Activated T-helper 1 cell treated with anti-CD3 and anti-CD28 coated beads, Interleukin-12 subunit alpha, Interleukin-12 subunit beta, Interleukin-2, Interleukin-4 antibody, amounts not matched to agents 30 ng/mL and 10 ng/mL and 1 ng/mL, durations not matched to agents 14 hours and 24 hours and 36 hours (primary cell): ENCODE measurements at places on chromosomes 7 and 10. TPM values are rescaled to one million over a fixed set of nuclear protein-coding genes. Genes with fewer than 3 reads are reported as not detected.

The WDR86 gene
- not detected in 2 replicates for total RNA-seq

GRCh38 chr7:155551785-155552611, 5.6 kb upstream of the CNPY1 start:
- DNase-seq = no peak

- DNase-seq = no peak
Measured at GRCh38 chr7:4472728-4473127, 209.4 kb upstream of the FOXK1 start.

DNA sequence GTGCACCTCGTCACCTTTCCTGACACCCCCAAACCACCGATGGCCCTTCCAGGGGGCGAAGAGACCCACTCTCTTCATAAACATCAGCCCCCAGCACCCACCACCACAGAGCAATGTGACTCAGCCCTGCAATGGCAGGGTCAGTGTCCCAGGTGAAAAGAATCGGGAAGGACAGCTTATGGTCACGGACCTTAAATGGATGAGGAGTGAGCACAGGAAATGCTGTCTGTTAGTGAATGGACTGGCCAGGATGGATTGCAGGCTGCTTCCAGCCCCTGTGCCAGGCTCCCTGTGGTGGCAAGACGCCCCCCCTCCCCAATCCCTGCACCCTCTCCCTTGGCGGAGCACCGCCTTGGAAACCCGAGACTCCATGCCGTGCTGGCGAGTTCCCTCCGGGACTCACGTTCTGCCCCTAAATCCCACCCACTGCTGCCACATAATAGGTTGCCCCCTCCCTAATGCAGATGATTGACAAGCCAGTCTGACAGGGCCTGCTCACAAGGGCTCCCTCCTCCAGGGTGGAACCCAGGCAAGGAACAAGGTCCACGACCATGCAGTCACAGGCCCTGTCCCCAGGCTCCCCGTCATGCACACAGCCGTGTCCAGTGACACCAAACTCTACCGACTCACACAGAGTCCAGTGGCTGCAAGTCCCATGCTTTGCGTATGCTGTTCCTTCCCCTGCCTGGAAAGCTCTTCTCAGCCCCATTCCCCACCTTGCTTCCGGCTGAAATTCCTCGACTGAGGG, 7.3 kb downstream of the ASB13 start:
- DNase-seq = no peak

DNA sequence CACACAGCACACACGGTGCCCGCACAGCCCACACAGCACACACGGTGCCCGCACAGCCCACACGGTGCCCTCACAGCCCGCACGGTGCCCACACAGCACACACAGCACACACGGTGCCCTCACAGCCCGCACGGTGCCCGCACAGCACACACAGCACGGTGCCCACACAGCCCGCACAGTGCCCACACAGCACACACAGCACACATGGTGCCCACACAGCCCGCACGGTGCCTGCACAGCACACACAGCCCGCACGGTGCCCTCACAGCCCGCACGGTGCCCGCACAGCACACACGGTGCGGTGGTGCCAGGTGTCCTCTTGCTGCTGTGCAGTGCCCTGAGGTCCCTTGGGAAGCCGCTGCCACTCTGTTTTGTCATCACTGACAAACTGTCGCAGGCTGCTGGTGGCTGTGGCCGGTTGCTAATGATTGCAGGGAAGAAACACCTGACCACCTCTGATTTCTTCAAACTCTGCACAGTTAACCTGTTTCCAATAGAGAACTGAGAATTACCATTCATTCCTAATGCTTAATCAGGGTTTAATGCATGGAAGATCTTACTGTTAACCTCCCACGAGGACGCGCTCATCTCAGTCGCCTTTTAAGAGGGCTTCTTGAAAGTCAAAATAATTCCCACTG, 66.9 kb downstream of the GLRX3 start:
- no peak for DNase-seq

The KIAA1217 gene
- total RNA-seq = 6.2 and 6.4 TPM in 2 replicates

- DNase-seq = no peak
Measured at GRCh38 chr10:7260412-7260900, 150.4 kb downstream of the SFMBT2 start.

The TMEM254 gene
- total RNA-seq = 10.8 and 12.4 TPM in 2 replicates

The FAM221A gene
- 9.4 and 9.9 TPM in 2 replicates for total RNA-seq

DNA sequence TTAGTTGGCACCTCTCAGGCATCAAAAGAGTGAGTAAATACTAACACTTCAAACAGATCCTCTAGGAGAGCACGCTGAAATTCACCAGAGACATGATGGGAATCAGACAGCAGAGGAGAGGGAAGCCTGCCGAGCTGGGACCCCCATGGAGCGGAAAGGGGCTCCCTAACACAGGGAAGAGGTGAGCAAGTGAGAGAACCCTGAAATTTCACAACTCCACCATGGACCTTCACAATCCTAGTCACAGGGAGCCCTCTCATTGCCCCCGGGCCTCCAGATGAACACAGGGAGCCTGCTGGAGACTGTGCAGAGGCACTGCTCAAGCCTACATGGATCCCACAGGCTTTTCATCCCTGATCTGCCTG, 59.2 kb upstream of the ANTXRL start:
- no peak for DNase-seq

The GIMAP1 gene
- total RNA-seq = 4.6 and 4.9 TPM in 2 replicates

The VPS41 gene
- 52.9 and 56.3 TPM in 2 replicates for total RNA-seq

- DNase-seq = no peak
Measured at GRCh38 chr10:106917452-106918055, 247.0 kb downstream of the SORCS1 start.

GRCh38 chr10:68010426-68010940, 64.6 kb downstream of the HERC4 start:
- DNase-seq = no peak

GRCh38 chr7:81926-82756, 110.2 kb upstream of the FAM20C start:
- no peak for DNase-seq

The HMX2 gene
- not detected in 2 replicates for total RNA-seq
